Progenitor cell of endocrine pancreas (in vitro differentiated cells): ENCODE measurements at places on chromosomes 2 and 18. TPM values are rescaled to one million over a fixed set of nuclear protein-coding genes. Genes with fewer than 3 reads are reported as not detected.

- no peak overlapping the region for H3K4me3 ChIP-seq
- no peaks in the 10 kb centered on the region for H3K36me3 ChIP-seq
- H3K27me3 ChIP-seq: peaks cover 4% of the 10 kb centered on the region
Measured at GRCh38 chr2:12050396-12050795, 304.0 kb downstream of the LPIN1 start.

DNA sequence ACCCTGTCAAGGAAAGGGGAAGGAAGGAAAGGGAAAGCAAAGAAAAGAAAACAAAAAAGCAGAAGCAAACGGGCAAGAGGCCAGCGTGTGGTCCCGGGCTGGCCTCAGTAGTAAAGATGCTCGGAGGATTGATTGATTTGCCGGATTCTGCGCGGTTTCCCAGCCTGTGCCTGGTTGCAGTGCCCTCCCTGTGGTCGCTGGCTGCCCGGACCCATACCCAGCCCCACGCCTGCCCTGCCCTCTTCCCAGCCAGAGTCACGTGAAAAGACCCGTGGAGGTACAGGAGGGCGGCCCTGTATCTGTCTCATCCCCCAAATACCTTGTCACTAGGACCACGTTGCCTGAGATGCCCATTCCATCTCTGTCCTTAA lies 55.1 kb upstream of the IMP4 start:
- DNase-seq: no peak
- H3K4me1 ChIP-seq: peaks cover 2% of the 10 kb centered on the region
- H3K27ac ChIP-seq: no peak overlapping the region

The GATA6 gene
- total RNA-seq: 112 and 114 TPM in 2 replicates

The CYS1 gene
- 2.3 and 2.5 TPM in 2 replicates for total RNA-seq

DNA sequence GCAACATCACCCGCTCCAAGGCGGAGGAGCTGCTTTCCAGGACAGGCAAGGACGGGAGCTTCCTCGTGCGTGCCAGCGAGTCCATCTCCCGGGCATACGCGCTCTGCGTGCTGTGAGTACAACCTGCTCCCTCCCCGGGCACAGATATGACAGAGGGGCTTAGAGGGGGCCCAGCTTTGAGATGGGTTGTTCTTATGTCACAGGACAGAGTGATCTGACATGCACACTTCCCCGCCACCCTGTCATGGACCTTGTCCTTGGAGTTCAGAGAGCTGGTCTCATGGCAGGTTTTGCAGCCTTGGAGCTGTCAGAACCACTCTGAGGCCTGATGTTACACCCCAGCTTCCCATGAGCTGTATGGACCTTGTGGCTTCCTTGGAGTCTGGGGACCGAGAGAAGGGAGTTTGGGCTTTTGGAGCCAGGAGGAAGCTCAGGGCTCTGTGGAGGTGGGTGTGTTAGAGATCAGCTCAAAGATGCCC lies 398 bp downstream of the INPP5D start:
- H3K36me3 ChIP-seq: no peaks in the 10 kb centered on the region
- H3K4me1 ChIP-seq: peaks cover 7% of the 10 kb centered on the region
- no peak overlapping the region for H3K27ac ChIP-seq
- no peak for DNase-seq

- peaks cover 18% of the 10 kb centered on the region for H3K4me1 ChIP-seq
- H3K36me3 ChIP-seq: peaks cover 27% of the 10 kb centered on the region
- H3K4me3 ChIP-seq: no peak overlapping the region
- H3K27ac ChIP-seq: no peak overlapping the region
- DNase-seq: no peak
Measured at GRCh38 chr2:45432406-45432805, 178.7 kb downstream of the SRBD1 start.

GRCh38 chr2:174629506-174629905 lies 31.9 kb upstream of the WIPF1 start:
- H3K36me3 ChIP-seq: no peaks in the 10 kb centered on the region
- peaks cover under 1% of the 10 kb centered on the region for H3K4me1 ChIP-seq
- no peak overlapping the region for H3K4me3 ChIP-seq
- H3K27ac ChIP-seq: no peak overlapping the region

- H3K36me3 ChIP-seq: no peaks in the 10 kb centered on the region
- DNase-seq: no peak
- no peak within 1 kb of the TSS for H3K4me3 ChIP-seq
- peaks cover 4% of the 10 kb centered on the region for H3K4me1 ChIP-seq
- peak within 1 kb of the TSS; percentile 82 for H3K27ac ChIP-seq
- H3K27me3 ChIP-seq: peaks cover 85% of the 10 kb centered on the region
Measured at GRCh38 chr2:74514368-74515270, at the start of gene TLX2. TLX2 (plus strand) TSS chr2:74514450; CDS start chr2:74514807, 357 bp downstream.

The UCN gene
- 2.0 and 2.4 TPM in 2 replicates for total RNA-seq

- no peak overlapping the region for H3K27ac ChIP-seq
- H3K4me3 ChIP-seq: no peak overlapping the region
- peaks cover 17% of the 10 kb centered on the region for H3K27me3 ChIP-seq
- no peak for DNase-seq
- H3K4me1 ChIP-seq: peaks cover 4% of the 10 kb centered on the region
Measured at GRCh38 chr18:33051407-33051806, 278.6 kb upstream of the KLHL14 start.

The STK17B gene
- 3.4 and 3.6 TPM in 2 replicates for total RNA-seq

The FEV gene
- total RNA-seq: 13.5 and 15.6 TPM in 2 replicates

The CFAP210 gene
- total RNA-seq: 1.2 and 1.6 TPM in 2 replicates

DNA sequence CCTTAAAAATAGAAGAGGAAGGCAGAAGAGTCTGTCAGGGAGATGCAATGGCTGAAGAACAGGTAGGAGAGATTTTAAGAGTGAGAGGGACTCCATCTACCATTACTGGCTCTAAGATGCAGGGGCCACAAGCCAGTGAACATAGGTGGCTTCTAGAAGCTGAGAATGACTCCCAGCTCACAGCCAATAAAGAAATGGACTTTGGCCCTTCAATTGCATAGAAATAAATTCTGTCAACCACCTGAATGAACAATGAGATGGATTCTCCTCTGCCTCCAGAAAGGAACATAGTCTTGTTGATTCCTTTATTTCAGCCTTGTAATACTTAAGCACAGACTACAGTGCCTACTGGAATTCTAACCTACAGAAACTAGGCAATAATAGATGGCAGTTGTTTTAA lies 603.3 kb upstream of the NXPH2 start:
- no peaks in the 10 kb centered on the region for H3K4me1 ChIP-seq
- DNase-seq: no peak
- H3K36me3 ChIP-seq: no peaks in the 10 kb centered on the region
- H3K4me3 ChIP-seq: no peak overlapping the region

- no peak overlapping the region for H3K27ac ChIP-seq
- no peak overlapping the region for H3K4me3 ChIP-seq
- no peak for DNase-seq
- no peaks in the 10 kb centered on the region for H3K27me3 ChIP-seq
Measured at GRCh38 chr2:12032398-12032797, 286.0 kb downstream of the LPIN1 start.

DNA sequence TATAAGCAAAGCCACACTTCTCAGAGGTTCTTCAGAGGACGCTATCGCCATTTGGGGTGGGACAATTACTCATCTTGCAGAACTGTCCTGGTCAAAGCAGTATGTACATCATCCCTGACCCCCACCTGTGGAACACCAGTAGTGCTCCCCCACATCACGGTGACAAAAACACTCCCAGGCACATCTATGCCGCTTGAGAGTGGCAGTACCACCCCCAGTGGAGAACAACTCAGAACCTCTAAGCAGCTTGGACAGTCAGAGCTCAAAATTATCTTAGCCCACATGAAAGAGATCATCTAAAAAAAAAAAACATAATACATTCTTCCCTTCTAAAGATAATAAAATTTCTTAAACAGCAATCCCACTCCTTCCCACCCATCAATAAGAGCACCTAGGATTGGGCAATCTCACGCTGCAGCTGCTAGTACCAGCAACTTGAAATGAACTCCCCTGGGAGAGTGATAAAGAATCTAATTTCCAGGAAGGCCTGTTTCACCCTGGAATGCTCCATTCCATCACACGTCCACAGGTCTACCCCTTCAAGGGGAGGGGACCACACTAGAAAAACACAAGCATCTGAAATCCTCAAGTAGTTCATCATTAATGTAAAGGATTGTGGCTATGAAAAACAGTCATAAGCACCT lies 31.7 kb downstream of the LRP2 start:
- peaks cover 24% of the 10 kb centered on the region for H3K4me1 ChIP-seq

The UGT1A10 gene
- total RNA-seq: not detected in 2 replicates

- peaks cover 51% of the 10 kb centered on the region for H3K4me1 ChIP-seq
- H3K36me3 ChIP-seq: peaks cover 27% of the 10 kb centered on the region
- H3K27ac ChIP-seq: peak overlapping the region; percentile 98
- DNase-seq: peak; percentile 67
- no peak overlapping the region for H3K4me3 ChIP-seq
Measured at GRCh38 chr2:9331704-9332103, 91.6 kb downstream of the ITGB1BP1 start.

DNA sequence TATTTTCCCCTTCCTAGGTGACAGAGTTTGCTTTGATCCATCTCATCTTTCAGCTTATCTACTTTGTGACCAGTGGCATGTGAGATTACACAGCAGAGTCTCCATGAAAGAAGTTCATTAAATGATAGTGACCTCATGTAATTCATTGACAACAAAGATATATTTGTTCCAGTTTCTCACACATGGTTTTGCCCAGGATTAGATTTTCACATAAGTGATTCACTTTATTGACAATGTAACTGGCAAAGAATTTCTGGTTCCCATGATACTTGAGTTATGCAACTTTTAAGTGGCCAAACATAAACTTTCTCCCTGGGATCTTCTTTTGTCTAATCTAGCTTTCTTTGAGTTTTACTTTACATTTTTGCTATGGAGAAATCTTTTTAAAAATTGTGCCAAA lies 50.0 kb downstream of the MC4R start:
- no peaks in the 10 kb centered on the region for H3K36me3 ChIP-seq
- no peaks in the 10 kb centered on the region for H3K4me1 ChIP-seq
- H3K27ac ChIP-seq: no peak overlapping the region

GRCh38 chr2:133658020-133658903 lies 90.0 kb upstream of the NCKAP5 start:
- H3K36me3 ChIP-seq: no peaks in the 10 kb centered on the region
- H3K4me3 ChIP-seq: no peak overlapping the region
- H3K27me3 ChIP-seq: peaks cover 28% of the 10 kb centered on the region
- H3K4me1 ChIP-seq: peaks cover 14% of the 10 kb centered on the region
